ENCODE measurements at places on chromosomes 3 and 15.
A peak's percentile ranks its signal among the peaks of the same experiment; 100 is the strongest.

GRCh38 chr3:139159356-139159755, 114.7 kb upstream of the PRR23C start:
- no peak for DNase-seq

DNA sequence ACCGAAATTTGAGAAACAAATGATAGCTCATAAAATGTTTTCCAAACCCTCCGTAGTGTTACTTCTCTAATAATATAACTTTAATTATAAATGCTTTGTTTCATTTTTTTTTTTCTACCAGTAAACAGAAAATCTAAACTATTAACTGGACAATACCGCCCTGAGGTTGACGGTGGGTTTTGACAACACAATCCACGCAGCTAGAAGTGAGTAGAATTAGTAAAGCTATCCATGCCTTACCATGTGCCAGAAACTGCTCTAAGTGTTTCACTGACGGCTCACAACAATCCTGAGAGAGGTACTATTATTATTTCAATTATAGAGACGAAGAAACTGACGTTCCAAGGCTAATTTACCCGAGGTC, 410 bp downstream of the NDUFAF1 start:
- no peak for DNase-seq

DNA sequence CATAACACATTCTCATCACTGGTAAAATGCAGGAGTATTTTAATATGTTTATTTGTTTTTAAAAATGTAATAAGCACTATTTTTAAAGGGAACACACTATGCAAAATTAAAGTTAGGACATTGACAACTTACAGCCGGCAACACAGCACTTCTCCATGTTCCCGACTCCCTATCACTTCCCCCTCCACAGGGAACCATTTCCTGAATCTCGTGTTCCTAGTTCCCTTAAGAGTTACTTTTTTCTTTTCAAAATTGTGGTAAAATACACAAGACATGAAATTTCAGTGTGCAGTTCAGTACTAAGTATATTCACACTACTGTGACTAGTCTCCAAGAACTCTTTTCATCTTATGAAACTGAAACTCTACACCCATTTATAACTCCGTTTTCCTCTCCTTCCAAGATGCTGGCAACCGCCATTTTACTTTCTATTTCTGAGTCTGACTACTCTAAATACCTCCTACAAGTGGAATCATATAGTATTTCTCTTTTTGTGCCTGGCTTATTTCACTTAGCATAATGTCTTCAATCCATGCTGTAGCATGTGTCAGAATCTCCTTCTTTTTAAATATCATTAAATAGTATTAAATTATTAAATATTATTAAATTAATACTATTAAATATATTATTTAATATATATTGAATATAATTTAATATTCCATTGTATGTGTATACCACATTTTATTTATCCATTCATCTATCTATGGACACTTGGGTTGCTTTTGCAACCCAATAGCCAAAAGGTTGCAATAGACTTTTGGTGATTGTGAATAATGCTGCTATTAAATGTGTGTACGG, 25.9 kb upstream of the UBE2Q2 start:
- no peak for DNase-seq

GRCh38 chr3:16182183-16182582, 7.7 kb downstream of the GALNT15 start:
- DNase-seq, result peak; percentile 87

DNA sequence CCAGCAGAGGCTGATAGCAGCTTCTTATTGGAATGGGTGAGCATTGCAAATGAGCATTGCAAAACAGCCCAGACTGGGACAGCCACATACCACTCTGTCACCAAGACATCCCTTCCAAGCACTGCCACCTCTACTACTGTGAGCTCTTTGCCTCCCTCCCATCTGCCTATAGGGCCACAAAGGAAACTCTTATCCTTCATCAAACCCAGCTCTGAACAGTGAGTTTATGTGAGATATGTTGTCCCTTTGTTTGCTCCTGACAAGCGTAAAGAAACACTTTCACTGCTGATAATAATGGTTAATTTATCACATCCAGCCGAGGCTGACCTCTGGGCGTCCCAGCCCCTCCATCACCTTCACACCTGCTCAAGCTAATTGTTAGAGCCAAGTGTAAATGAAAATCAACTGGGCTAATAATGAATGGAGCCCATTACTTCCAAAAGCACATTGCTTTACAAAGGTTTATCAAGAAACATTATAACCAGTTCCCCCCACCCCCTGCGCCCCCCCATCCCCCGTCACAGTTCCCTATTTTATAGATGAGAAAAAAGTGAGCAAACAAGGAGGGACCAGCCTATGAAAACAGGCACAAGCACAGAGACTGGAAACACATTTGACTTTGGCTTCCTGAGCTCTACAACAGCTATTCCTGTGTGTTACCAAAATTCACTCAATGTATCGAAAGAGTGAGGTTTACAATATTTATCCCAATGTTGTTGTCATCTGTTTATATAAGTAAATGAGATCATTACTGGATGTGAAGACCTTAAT, 146.3 kb downstream of the ANXA2 start:
- no peak for DNase-seq

GRCh38 chr15:88257311-88258092, 963 bp upstream of the NTRK3 start:
- no peak for DNase-seq

DNA sequence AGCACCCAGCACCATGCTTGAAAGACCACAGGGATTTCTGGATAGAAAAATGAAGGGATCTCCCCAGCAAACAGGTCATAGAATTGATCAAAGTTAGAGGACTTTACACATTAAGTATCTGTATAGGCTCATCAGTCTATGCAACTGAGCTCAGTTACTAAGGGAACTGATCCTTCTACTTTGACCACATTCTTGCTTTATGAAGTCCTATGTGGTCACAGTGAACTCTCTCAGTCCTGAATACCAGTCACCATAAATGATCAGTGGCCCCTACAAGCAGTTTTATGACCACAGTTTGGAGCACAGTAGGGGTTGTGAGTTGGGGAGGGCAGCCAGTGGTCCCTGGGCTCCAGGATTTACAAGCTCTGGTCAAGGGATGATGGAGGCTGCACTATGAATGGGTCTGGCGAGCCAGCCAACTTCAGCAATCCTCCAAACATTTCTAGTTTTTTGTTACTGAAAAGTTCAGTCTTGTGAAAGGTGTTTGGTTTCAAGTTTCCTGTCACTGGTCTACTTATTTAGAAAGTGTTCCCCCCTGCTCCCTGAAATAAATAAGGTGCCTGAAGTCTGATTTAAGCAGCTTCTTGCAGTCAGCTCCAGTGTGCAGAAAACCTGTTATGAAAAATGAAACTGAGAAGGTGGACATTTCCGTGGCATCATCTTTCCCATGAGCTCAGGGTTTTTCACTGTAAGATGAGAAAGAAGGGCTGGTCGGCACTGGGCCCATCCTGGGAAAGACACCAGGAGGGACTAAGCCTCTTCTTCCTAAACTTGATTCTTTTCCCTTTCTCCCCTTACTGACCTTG, 75.5 kb downstream of the DAPK2 start:
- no peak for DNase-seq

GRCh38 chr3:122864498-122864897, 69.6 kb downstream of the SLC49A4 start:
- no peak for DNase-seq

DNA sequence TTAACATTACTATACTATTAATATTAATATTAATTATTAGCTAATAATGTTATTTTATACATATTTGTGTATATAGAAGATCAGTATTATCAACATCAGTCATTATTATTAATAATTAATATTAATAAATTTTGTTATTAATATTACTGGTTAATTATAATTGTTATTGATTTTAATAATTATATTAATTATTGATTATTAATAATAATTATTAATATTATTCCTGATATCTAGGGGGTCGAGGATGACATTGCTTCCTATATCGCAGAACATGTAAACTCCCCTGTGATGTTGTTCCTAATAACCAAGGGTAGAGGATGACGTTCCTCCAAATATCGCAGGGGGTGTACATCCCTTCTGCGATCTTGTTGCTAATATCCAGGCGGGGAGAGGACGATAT, 17.3 kb upstream of the BMF start:
- DNase-seq, result no peak

GRCh38 chr15:62953021-62953420, 89.5 kb upstream of the TPM1 start:
- DNase-seq, result peak; percentile 56

- DNase-seq, result peak; percentile 35
Observed at GRCh38 chr15:50873935-50874361, 34.5 kb upstream of the AP4E1 start.

DNA sequence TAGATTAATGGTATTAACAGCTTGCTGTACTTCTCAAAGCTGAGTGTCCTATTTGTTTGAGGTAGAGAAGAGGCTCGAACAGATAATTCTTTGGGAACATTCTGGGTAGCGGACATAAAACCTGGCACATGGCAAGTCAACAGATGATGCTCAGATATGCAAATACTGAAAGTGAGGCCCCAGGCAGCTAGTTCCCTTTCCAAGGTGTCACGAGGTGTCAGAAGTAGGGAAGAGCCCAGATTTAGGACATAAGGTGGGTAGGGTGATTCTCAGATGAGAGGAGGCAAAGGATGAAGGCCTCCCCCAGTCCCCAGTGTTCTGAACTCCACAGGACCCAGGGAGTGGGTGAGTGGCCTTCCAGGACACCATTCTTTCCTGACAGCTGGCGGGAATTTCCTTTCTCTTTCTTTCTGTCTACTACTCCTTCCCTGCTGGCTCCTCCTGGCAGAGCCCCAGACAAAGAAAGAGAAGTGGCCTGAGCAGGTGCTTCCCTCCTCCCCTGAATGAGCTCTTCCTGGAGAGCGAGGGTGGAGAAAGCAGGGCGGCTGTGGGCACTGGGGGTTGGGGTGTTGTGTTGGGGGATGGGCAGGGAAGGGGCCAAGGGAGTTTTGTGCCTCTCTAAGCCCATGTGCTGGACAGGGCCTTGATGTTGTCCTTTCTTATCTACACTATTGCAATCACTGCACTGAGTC, 87.5 kb downstream of the CORO2B start:
- no peak for DNase-seq

- no peak for DNase-seq
Observed at GRCh38 chr3:13433912-13434311, 13.8 kb upstream of the NUP210 start.

GRCh38 chr3:22685597-22685996, 517.5 kb upstream of the UBE2E2 start:
- DNase-seq, result peak; percentile 20

- DNase-seq, result no peak
Observed at GRCh38 chr15:80750575-80750974, 28.6 kb upstream of the CEMIP start.

DNA sequence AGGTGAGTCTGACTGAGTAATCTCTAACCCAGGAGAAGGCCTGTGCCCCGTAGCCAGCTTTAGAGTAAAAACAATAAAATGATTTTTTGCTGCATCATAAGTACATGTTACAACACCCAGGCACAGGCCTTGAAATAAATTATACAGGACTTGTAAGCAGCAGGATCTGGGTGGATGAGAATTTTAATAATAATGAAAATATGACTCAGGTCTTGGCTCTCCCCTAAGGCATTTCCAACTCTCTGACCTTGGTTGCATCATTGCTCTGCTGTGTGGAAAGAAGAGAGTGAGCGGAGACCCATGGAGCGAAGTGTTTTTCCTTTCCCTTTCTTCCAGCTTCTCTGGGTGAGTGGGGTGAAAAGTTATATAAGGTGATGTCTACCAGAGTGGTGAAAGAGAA, 44.6 kb downstream of the EOMES start:
- DNase-seq, result peak; percentile 76

DNA sequence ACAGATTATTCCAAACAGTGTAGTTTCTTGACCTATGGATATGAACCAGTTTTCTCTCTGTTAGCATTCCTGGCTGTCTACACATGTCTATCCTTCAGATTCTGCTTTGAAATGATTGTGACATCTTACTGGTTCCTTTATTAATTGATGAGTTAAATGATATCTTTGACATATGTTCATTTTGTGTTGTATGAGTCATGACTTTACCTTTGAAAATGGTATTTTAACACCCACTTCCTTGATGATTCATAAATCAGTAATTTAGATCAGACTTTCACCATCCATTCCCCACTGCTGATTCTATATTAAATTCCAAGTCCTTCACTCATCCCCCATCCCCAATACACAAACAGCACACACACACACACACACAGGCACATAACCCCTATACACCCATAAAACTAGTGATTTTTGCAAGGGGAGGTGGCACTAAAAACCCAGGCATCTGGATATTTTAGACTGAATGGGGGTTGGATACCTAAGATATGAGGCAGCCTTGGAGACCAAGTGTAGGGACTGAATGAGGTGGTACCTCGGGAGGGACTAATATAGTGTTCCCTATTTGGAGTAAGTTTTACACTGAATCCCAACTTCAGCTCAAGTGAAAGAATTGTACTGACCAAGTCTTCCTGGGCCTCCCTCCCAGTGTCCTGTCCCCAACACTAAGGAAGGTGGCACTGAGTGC, 9.7 kb downstream of the CCK start:
- peak; percentile 90 for DNase-seq

DNA sequence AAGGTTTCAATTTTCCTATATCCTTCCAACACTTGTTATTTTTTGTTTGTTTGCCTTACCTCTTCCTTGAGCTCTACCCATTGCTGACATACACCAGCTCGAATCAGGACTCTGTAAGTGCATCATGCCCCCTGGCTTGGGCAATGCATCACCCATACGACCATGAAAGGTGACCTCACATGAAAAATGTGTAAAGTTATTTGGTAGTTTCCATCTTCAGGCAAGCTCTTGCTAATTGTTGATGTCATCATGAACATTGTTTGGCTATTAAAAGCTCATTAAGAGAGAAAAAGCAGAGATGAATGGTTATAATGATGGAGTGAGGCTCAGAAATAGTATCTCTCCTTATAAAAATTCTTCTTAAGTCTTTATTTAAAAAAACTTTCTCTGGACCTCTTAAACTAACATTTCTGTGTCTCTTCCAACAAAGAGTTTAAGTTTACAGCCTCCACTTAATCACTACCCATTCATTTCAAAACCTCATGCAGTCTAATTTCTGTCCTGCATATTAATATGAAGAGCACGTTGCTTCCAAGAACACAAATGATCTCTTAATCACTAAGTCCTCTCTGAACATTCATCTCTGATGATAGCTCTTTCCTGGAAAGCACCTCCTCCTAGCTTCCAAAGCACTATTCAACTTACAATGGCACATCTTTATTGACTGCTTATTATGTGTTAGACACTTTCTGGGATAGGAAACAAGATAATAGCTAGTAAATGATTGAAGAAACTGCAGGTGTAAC, 236.3 kb downstream of the NFKBIZ start:
- DNase-seq, result peak; percentile 72

GRCh38 chr3:182400838-182401237, 392.5 kb upstream of the ATP11B start:
- DNase-seq, result no peak

DNA sequence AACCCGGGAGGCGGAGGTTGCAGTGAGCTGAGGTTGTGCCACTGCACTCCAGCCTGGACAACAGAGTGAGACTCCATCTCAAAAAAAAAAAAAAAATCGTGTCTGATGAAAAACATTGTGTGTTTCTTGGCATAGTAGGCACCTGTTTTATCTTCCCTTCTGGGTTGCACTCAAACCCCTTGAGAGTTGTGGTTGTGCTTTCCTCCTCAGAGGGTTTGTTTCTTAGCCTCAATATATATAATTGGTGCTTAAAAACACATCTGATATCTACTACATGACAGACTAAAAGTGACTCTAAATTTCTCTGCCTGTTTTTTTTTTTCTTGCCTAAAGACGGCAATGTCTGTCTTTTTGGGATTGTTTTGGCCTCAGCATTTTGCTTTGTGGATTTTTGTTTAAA, 7.6 kb downstream of the NR1D2 start:
- no peak for DNase-seq

GRCh38 chr3:188021041-188021440, 132.9 kb upstream of the LPP start:
- DNase-seq, result no peak

GRCh38 chr3:6781092-6781491, 79.8 kb upstream of the GRM7 start:
- no peak for DNase-seq

- no peak for DNase-seq
Observed at GRCh38 chr3:184725176-184725719, 13.4 kb upstream of the MAGEF1 start.
